ENCODE measurements at places on chromosomes 4 and X.

GRCh38 chr4:64857815-64858214 is 448.6 kb upstream of the TECRL start:
- DNase-seq: no peak

GRCh38 chr4:80592950-80593349 is 257.4 kb downstream of the CFAP299 start:
- no peak for DNase-seq

DNA sequence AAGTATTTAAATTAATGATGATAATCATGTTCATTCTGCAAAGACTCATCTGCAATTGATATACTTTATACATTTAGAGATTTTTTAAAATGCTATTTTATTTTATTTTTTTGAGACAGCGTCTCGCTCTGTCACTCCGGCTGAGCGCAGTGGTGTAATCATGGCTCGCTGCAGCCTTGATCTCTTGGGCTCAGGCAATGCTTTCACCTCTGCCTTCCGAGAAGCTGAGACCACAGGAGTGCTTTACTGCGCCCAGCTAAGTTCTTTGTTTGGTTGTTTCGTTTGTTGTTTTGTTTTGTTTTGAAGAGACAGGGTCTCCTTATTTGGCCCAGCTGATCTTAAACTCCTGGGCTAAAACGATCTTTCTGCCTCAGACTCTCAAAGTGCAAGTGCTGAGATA is 1541.0 kb downstream of the PCDH7 start:
- no peak for DNase-seq

GRCh38 chrX:153845195-153845594 is 14.9 kb upstream of the PDZD4 start:
- no peak for DNase-seq

GRCh38 chr4:157221895-157222770 is 1.6 kb downstream of the GRIA2 start:
- no peak for DNase-seq

- peak; percentile 1 for DNase-seq
Measured at GRCh38 chrX:109533631-109534030, 3.0 kb upstream of the NXT2 start.

DNA sequence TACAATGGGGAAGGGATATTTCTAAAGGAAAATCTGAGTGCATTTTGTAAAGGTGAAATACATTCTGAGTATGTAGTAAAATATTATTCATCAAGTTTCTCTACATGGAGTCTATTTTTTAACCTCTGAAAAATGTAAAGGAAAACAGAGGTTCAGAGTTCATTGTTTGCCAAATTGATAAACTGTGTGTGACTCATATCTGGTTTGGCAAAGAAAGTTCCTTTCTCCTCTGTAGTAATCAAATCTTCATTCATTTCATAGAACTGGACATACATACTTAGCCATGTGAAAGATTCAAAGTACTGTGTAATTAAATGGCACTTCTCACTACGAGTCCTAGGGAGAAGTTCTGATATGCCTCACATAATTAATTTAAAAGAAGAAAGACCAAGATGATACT is 61.6 kb downstream of the HPGD start:
- no peak for DNase-seq

Data from IMR-90 (cell line).